ENCODE measurements at places on chromosomes 7 and 10.

DNA sequence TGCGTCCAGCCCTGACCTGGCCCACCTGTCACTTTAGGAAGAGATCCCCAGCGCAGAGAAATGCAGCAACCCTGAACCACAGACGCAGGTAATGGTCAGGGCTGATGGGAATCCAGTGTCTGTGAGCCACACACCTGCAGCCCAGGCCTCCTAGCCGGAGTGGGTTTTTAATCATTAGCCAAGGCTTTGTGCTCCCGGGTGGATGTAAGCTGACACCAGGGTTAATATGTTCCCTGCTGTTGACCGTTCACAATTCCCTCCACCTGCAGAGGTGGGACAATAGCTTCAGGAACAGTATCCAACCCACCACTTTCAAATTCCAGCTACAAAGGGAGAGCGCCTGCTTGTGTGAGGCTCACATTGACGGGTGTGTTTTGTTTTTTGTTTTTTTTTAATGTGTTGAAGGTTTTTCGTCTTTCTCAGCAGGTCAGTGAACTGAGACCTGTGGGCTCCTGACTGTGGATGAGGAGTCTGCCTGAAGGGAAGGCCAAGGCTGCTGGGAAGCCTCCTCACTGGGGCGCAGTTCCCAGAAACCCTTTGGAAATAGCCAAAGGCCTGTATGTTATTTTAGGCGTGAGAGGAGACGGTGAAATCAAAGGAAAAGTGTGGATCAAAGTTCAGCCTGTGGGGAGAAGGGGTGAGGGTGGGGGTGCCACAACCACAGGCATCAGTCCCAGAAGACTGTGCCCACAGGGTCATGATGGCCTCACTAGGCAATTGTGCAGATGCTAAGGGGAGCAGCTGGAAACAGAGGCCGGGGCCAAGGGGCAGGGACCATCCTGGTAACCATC lies 111.1 kb downstream of the TNS3 start:
- DNase-seq, result no peak

GRCh38 chr10:49024484-49024883 lies 84.8 kb upstream of the LRRC18 start:
- no peak for DNase-seq

DNA sequence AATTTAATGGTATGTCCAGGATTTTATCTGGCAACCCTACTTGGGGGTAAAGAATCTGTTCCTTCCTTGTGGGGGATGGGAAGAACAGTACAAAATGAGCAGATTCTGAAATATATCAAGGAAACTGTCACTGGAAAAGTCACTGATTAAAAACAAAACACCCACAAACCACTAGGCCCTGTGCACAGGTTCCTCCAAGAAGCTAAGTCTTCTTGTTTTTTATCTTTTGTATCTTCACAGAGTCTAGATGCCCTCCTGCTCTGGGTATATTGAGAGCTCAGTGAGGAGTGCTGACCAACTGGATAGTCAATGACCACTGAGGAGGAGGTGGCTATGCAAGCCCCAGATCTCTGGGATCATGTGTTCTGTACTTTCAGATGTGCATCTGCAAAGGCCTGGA lies 86.8 kb upstream of the ANKRD1 start:
- peak; percentile 23 for DNase-seq

- no peak for DNase-seq
Observed at GRCh38 chr10:43437141-43437870, 395 bp downstream of the ZNF487 start.

DNA sequence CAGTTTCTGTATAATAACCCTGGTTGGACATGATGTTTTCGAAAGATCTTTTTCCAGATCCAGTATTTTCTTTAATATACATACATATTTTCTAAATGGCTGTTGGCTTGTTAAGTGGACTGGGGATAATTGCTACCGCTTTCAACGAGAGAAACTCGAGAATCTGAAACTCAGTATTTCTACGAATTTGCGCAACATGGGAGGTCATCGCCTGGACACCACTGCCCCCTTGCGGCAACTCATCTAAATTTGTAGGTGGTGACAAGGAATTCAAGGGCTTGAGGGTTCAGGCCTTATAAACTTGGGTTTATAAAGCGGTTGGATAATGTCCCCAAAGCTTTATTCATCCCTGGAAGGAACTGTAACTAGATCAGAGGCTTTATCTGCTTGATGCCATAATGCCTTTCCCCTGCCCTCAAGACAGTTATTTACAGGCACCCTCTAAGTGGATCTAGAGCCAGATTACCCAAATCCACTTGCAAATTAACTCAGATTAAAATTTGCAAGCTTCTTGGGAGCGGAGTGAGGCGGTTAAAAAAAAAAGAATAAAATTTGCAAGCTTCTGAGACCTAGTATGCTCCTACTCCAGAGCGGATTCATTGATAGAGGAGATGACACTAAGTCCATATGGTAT lies 21.3 kb upstream of the KCNK18 start:
- peak; percentile 84 for DNase-seq

GRCh38 chr7:100472854-100473499 lies 6.0 kb downstream of the TSC22D4 start:
- DNase-seq, result no peak

DNA sequence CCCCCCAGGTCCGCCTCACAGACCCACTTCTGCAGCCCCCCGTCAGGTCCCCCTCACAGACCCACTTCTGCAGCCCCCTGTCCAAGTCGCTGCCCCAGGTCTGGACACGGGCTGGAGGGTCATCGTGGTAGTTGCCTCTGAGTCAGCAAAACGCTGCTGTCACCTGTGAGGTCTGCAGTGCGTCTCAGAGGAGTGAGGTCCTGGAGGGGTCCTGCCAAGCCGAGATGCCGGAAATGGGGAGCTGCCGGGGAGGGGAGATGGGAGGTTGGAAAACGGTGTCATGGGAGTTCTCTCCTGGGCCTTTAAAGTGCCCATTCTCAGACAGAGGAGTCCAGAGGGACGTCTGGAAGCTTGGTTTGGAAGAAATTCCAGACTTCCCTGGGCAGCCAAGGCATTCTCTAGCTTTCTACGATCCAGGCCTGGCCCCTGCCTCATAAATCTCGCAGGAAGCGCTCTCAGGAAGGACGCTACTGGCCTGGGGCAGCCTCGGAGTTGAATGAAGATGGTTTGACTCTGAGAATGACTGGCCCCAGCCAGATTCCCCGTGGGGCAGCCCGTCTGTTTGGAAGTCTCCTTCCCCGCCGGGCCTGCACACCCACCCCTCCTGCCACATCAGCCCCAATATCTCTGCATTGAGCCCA lies 38.7 kb downstream of the CALML3 start:
- DNase-seq, result no peak

DNA sequence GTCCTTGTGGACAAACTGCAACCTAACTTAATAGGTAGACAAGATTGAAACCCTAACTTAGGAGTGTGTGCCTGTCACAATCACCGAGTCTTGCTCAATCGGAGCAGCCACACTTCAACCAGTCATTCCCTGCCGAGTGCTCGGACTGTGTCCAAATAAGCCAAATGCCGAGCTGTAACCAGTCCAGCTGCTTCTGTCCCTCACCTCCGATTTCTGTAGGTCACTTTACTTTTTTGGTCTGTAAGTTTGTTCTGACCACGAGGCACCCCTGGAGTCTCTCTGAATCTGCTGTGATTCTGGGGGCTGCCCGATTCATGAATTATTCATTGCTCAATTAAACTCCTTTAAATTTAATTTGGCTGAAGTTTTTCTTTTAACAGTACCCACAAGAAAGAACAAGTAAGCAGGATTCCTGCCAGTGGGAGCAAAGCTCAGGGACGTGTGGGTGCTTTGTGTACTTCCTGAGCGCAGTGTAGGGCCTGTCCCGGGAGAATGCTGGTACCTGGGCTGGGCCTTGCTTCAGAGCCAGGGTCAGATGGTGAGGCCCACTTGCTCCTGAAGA lies 140.1 kb downstream of the ACTR3B start:
- DNase-seq, result no peak

GRCh38 chr10:14476006-14476405 lies 145.3 kb upstream of the FRMD4A start:
- DNase-seq, result no peak

DNA sequence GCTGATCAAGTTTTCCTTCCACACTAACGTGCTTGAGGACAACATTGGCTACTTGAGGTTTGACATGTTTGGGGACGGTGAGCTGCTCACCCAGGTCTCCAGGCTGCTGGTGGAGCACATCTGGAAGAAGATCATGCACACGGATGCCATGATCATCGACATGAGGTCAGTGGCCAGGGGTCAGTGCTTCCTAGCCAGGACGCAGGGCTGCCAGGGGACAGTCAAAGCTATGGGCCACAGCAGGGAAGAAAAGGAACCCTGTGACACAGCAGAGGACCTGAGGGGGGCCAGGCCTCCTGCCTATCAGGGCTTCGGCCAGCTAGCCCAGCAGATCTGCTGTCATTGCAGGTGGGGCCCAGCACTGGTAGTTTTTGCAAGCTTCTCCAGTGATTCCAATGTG lies 5.2 kb downstream of the RBP3 start:
- DNase-seq, result no peak

DNA sequence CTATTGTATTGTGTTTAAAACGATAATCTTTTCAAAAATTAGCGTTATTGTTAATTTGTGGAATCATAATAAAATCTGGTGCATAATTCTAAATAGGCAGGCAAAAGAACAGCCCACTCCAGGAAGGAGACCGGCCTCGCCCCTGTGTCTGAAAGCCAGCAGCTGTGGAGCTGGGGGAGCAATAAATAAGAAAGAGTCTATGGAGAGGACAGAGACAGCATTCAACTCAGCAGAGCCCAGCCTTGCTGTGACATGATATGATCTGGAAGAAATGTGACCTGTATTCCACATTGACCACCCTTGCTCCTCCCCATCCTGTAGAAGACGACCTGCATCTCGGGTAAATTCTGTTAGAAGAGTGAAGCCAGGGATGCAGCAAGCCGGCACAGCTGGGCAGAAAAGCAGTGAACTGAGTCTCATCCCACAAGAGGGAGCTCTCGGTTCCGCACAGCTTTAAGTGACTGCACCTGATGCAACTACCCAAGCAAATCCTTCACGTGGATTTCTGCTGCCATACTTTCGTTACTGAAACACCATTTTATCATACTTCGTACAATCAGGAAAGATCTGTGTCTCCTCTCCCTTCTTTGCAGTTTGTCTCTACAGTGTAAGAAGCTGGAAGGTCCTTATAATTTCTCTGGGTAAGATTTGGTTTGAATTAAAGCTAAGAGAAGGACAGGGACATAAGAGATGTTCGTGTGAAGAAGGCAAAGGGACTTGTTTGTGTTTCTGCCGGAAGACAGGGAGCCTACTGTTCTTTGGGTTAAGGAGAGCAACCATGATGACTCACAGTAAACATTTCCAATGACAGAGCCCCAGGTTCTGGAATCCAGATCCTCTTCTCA lies 427.1 kb downstream of the GPAM start:
- DNase-seq, result peak; percentile 16

- DNase-seq, result no peak
Observed at GRCh38 chr7:50645186-50645585, 80.0 kb upstream of the DDC start.

GRCh38 chr7:70263471-70264255 lies 665.4 kb downstream of the AUTS2 start:
- DNase-seq, result no peak

DNA sequence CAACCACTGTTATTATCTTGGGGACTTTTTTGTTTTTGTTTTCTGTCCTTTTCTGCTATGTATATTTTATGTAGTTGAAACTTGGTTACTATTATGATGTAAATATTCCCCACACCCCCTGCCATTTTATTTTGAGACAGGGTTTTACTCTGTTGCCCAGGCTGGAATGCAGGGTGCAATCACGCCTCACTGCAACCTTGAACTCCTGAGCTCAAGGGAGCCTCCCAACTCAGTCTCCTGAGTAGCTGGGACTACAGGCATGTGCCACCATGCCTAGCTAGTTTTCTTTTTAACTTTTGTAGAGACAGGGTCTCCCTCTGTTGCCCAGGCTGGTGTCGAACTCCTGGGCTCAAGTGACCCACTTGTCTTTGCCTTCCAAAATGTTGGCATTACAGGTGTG lies 18.0 kb downstream of the GSTO2 start:
- no peak for DNase-seq

DNA sequence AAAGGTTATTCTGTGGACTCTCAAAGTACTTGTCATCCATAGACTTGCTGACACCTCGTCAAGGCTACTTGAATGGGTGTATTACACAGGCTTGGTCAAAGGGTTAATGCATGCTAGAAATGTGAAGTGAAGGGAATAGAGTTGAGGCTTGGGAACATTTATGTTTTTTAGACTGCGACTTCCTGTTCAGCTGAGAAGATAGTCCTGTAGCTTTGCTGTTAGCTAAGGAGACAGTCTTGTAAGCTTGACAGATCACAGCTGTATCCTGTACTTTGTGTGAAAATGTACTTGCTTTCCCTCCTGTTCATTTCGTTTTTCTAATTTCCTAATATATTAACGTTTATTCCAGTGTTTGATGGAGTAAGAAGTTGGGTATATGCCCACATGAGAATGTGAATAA lies 52.1 kb downstream of the ADD3 start:
- no peak for DNase-seq

GRCh38 chr10:61973906-61974305 lies 72.4 kb downstream of the ARID5B start:
- DNase-seq, result no peak

- DNase-seq, result no peak
Observed at GRCh38 chr7:31917256-31917655, 153.0 kb downstream of the PDE1C start.

DNA sequence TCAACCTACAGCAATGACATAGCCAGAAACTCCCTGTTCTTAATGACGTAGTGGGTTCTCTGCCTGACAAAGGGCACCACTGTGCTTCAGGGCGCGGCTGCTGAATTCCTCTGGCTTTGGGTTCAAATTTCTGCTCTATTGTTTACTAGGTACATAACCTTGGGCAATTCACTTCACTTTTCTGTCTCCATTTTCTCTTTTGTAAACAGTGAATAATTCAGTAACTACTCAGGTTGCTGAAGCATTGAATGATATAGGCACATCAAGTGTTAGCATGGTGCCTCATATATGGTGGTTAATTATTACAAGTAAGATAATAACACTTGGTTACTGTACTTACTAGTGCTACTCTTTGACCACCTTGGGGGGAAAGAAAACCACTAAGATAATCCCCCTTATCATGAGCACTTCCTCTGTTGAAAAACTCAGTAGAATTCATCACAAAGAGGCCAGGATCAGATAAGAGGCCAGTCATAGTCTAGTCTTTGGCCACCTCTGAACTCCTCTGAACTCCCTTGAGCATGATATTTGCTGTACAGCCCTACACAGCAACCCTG lies 92.0 kb upstream of the AHR start:
- no peak for DNase-seq

DNA sequence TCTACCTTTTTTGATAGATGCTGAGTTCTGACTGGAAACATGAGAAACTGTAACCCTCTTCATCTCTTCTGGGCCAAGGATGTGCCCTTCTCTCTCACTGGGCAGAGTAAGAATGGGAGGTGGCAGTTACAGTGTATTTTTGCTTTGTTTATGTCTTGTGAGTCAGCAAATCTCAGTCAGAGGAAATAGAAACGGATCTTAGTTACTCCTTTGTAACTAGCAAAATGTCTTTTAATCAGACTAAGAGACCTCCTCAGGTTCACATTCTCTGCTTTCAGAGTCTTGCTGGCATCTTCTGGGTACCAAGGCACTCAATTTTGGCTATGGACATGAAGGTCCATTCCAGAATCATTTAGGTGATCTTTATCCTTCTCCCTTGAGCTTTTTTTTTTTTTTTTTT lies 70.9 kb downstream of the HHEX start:
- DNase-seq, result no peak
